ENCODE measurements at places on chromosomes 4 and X.

GRCh38 chrX:127578395-127578794 lies 473.8 kb downstream of the ACTRT1 start:
- no peak for DNase-seq

DNA sequence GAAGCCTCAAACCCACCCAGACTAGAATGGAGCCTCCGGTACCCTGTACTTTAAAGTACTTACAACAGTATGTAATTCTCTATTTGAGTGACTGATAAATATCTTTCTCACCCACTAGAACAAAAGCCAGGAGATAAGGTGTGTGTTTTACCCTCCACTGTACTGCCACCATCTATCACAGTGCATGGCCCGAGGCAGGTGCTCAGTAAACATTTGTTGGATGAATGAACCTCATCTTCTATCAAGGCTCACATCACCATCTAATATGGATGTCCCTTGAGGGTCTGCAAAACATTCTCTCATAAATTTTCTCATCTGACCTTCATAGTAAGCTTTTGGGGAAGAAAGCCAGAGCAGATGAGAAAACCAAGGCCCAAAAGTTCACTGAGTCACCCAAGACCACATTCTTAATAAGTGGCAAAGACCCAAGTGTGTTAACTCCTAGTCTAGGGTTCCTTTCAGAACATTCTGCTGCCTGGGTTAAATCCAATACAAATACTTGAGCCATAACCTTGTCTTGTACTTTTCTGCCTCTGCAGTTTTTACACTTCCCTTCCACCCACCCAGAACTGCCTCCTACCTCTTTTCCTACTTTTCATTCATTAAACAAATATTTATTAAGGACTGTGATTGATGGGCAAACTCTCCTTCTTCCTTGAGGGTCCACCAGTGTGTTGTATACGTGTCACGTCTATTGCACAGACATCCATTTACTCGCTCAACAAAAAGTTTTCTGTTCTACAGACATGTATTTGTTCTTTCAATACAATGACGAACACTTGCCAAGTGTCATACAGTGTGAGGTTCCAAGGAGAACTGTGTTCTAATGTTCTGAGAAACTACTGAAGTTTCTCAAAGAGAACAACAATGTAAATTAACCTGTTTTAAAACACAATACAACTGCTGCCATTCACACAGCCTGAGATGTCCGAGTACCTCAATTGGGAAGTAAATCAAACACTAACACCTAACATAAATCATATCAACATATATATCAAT lies 35.7 kb downstream of the APBB2 start:
- no peak for DNase-seq

- no peak for DNase-seq
Measured at GRCh38 chrX:31240982-31241381, 169.1 kb upstream of the FTHL17 start.

DNA sequence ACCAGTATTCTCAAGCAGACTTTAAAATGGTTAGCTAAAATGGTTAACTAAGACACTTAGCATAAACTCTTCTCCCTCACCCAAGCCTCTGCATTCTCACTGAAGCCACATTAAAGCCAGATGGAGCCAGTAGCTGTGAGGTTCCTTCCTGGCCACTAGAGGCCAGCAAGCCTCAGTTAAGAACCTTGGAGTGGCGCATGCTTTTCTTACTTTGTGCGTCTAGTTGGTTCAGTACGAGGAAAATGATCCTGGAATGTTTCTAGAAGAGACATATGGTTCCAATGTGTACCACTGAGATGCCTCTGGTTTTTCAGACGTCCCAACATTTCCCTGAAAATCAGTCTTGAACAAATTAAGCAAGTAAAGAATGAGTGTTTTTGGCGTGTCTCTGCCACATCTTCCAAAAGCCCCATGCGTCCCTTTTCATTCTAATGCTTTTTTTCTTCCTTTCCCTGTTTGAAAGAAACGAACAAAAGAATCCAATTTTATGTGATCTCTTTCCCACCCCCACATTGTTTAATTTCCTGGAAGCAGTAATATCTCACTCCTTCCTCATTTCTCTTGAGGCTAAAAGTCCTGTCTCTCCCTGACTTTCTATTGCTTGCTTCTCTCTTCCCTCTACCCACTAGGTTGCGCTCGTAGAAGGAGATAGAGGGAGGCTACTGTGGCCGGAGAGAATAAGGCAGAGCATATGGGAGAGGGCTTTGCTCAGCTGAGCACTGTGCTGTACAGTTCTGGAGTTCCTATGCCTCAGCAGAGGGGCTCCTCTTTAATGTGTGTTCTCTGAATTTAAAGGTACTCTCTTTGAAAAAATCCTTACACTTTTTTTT lies 82.9 kb upstream of the TAB3 start:
- DNase-seq: no peak

GRCh38 chr4:1518997-1519700 lies 112.9 kb upstream of the NKX1-1 start:
- DNase-seq: no peak

GRCh38 chrX:10679387-10679786 lies 59.0 kb upstream of the MID1 start:
- DNase-seq: no peak

- DNase-seq: no peak
Measured at GRCh38 chrX:77937291-77937690, 26.8 kb downstream of the ATP7A start.

GRCh38 chr4:91288702-91289311 lies 1015.0 kb upstream of the GRID2 start:
- DNase-seq: no peak

DNA sequence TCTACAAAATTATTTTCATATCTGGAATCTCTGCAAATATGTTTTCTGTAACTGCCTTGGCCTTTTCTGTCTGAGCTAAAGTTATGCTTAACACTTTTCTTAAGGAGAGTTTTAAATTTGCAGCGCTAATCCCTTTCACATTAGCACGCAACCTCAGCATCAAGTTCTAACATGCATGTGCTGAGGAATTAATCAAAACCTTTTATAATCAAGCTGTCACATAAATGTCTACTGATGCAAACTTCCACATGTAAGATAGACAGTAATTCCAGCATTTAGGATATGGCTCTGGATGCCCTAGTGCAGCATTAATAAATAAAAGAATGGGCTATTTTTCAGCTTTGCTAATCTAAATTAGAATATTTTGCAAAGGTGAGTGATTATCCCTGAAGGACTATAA lies 17.5 kb upstream of the NEIL3 start:
- DNase-seq: no peak

DNA sequence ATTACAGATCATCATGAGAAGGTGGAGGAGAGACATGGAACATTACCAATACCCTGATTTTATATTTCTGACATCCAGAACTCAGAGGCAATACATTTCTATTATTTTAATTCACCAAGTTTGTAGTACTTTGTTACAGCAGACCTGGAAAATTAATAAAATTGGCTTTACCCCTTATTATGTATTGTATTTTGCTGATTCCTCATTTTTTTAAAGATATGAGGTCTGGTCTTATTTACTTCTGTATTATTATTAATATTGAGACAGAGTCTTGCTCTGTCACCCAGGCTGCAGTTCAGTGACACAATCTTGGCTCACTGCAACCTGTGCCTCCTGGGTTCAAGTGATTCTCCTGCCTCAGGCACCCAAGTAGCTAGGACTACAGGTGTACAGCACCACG lies 357.3 kb upstream of the TECRL start:
- no peak for DNase-seq

- DNase-seq: no peak
Measured at GRCh38 chr4:108351791-108352190, 183.1 kb upstream of the LEF1 start.

- DNase-seq: no peak
Measured at GRCh38 chr4:124167602-124168001, 544.9 kb downstream of the ANKRD50 start.

- no peak for DNase-seq
Measured at GRCh38 chrX:70552130-70552704, 107.6 kb downstream of the DLG3 start.

- no peak for DNase-seq
Measured at GRCh38 chr4:96677499-96677898, 837.6 kb downstream of the PDHA2 start.

GRCh38 chrX:155888139-155888538 lies 7.0 kb downstream of the VAMP7 start:
- DNase-seq: no peak

DNA sequence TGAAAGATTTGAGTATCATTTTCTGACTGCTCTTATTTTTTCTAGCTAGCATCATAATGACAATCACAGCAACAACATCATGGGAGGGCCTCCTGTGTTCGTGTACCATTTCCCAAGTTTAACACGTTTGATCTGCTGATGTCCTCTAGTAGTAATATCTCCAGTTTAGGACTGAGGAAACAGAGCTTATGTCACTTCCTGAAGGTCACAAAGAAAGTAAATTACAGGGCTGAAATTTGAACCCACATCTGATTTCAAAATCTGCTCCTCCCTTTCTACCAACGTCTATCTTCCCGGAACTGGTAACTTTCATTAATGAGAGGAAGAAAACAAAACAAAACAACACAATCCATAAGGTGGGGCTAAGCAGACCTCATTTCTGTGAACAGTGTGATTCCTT lies 302.7 kb downstream of the PACRGL start:
- DNase-seq: no peak

DNA sequence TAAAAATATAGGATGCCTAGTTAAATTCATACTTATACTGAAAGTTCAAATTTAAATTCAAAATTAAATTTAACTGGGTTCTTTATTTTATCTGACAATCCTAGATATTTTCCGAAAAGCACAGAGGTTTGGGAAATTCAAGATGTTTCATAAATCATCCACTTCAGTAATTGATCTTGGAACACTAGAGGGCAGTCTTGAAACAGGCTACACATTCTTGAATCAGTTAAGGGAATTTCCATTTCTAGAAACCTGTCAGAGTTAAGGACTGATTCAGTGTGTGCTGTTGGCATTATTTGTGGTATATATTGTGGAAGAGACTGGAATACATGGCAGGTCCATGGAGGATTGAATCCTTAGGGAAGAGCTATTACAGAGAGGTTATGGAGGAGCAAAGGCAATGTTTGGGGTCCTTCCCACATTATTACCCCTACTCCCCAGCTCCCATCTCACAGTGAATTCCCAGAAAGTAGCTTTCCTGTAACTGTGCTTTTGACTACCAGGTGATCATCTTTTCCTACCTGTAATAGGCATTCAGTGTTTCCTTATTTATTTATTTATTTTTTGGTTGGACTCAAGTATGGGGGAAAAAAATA lies 92.9 kb downstream of the EGF start:
- DNase-seq: no peak

DNA sequence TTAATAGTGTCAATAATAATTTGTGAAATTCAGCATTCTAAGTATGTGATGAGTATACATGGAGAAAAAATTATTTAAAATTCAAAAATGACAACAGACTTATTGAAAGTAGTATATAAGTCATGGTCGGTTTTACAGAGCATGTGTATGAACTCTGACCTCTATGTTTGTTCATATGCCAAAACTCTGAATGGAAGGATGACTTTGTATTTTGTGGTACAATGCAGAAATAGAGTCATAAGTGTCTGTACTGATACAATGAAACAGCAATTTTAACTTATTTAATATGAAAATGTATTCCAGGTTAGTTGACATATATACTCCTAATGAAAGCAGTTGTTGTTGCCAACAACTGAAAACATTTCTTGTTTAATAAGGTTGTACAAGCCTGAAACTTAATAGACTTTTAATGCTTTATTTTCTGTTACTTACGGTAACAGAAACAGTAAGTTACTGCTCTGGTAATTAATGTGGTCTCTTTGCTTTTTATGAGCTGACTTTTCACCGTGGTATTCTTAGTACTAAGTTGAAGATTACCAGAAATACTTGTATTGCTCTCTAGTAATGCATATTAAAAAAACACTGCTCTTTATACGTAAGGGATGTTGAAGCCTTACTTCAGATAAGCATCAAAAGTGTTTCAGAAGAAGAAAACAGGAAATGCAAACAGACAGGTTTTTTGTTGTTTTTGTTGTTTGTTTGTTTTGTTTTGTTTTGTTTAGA lies 1.9 kb downstream of the UBE2K start:
- no peak for DNase-seq

GRCh38 chr4:43048570-43048969 lies 156.1 kb downstream of the GRXCR1 start:
- no peak for DNase-seq

- no peak for DNase-seq
Measured at GRCh38 chr4:13522282-13523104, 21.8 kb downstream of the NKX3-2 start.

GRCh38 chr4:26273616-26273980 lies 47.2 kb upstream of the RBPJ start:
- no peak for DNase-seq

DNA sequence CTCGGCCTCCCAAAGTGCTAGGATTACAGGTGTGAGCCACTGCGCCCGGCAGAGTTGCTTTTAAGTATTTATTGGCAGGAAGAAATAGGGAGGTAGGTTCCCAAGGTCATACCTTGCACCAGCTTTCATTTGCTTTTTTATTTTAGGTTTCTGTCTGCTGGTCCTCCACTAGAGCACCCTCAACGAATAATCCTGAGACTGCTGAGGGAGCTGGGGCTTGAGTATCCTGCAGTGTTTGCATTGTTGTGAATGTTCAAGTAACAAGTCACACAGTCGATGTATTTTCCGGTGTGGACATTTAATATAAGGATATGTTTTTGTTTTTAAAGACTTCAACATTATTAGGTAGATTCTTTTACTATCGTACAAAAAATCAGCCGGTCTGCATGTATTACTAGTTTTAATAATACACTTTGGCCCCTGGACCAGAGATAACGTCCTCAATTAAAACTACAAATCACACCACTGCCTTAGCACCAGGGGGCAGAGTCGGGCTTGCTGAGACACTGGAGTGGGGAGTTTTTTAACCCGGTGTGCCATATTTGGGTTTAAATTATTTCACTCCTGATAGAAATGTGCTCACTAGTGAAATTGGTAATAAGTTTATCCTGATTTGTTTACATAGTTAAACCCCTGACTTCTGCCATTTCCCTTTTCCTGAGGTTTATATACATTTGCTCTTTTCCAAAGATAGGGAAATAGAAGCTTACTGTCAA lies 11.6 kb downstream of the SMIM20 start:
- DNase-seq: no peak

- DNase-seq: no peak
Measured at GRCh38 chrX:141669689-141670088, 28.9 kb downstream of the SPANXD start.

DNA sequence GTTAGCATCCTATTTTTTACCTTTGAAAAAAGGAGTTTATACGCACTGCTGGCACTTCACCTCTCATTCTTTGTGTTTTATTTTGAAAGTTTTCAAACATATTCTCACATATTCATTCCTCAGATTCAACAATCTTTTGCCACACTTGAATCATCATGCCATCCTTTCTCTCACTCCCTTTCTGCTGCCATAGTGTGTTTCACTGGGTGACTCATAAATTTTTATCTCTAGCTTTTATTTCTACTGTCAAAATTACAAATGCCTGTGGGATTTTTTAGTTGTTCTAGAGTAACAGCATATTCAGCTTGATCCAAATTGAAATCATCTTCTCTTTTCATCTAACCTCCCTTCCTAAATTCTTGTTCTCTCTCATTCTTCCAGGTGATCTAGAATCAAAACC lies 28.0 kb downstream of the MFSD8 start:
- DNase-seq: no peak

Data from activated T-cell treated with anti-CD3 and anti-CD28 coated beads for 1 hour (primary cell).